ENCODE measurements at places on chromosomes 2 and 18. TPM values are rescaled to one million over a fixed set of nuclear protein-coding genes. Genes with fewer than 3 reads are reported as not detected.

DNA sequence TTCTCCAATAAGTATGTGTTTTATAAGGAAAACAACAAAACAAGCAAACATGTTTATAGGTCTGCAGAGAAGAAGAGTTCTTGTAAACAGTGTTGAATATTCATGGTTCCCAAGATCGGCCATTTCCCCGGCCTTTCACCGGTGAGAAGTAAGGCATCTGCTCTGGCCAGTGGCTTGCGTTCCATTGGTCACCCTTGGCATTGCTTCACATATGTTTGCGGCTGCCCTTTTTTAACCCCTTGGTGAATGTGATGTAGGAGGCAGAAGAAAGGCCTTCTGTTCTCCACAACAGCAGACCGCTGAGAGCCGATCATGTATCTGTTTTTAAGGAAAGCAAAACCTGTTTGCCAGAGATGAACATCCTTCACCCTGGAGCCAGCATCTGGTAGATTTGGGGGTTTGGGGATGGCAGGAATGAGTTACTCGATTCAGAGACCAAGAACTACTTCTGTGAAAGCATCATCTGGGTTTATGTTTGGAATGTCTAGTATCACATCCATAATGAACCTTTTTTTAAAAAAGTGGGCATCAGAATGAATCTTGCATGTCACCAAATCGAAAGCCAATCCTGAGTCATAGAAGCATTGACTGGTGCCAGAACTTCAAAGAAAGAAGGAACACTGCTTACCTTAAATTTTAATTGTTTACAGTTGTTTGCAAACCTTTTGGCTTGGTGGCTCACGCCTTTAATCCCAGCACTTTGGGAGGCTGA is 112.3 kb downstream of the AGAP1 start:
- no peak overlapping the region for H3K27ac ChIP-seq
- no peak for DNase-seq
- no peaks in the 10 kb centered on the region for H3K27me3 ChIP-seq

APCDD1 gene
- total RNA-seq = not detected

GRCh38 chr2:239574434-239575156 is 173.8 kb upstream of the HDAC4 start:
- no peak overlapping the region for H3K27ac ChIP-seq
- no peaks in the 10 kb centered on the region for H3K4me1 ChIP-seq
- peaks cover 2% of the 10 kb centered on the region for H3K27me3 ChIP-seq
- no peaks in the 10 kb centered on the region for H3K36me3 ChIP-seq
- DNase-seq = no peak

GRCh38 chr18:42339372-42339771 is 384.3 kb downstream of the PIK3C3 start:
- no peak overlapping the region for H3K4me3 ChIP-seq
- no peaks in the 10 kb centered on the region for H3K27me3 ChIP-seq
- no peak overlapping the region for H3K27ac ChIP-seq
- no peak for DNase-seq
- no peaks in the 10 kb centered on the region for H3K36me3 ChIP-seq

GRCh38 chr2:100513650-100514049 is 43.4 kb downstream of the NMS start:
- no peaks in the 10 kb centered on the region for H3K4me1 ChIP-seq
- H3K36me3 ChIP-seq = no peaks in the 10 kb centered on the region
- H3K27ac ChIP-seq = no peak overlapping the region
- DNase-seq = no peak

DNA sequence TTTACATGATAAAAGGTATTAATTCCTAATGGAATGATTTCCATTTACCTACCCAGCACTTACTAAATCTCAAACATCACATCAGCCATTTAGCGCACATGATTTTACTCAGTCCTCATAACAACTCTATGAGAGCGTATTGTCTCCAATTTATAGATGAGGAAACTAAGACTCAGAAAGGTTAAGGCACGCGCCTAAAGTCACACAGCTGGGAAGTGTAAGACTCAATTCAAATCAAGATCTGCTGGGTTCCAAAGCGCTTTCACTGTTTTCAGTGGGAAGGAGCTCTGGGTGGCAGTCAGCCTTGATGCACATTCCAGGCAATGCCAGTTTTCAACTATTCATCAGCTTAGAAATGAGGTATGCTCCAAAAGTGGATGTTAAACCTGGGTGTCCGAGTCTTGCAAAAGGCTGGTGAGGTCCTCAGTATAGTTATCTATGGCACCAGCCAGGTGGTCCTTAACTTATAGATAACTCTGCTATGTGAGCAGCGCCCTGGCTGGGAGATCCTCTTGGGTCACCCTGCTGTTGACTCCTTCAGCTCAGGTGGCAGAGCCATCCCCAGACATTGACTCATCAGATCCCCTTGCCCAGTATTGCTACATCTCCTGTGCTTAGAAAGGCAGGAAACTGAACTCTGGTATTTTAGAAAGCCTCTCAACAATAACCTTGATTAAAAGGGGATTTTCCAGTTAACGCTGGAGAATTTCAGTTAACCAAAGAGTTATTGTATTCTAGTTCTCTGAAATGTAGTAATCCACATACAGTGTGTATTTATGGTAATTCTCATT is 47.1 kb downstream of the SLC4A1AP start:
- H3K4me1 ChIP-seq = no peaks in the 10 kb centered on the region
- no peak overlapping the region for H3K27ac ChIP-seq
- H3K36me3 ChIP-seq = no peaks in the 10 kb centered on the region
- DNase-seq = no peak

PPP1CB gene
- total RNA-seq = 144 TPM

DNA sequence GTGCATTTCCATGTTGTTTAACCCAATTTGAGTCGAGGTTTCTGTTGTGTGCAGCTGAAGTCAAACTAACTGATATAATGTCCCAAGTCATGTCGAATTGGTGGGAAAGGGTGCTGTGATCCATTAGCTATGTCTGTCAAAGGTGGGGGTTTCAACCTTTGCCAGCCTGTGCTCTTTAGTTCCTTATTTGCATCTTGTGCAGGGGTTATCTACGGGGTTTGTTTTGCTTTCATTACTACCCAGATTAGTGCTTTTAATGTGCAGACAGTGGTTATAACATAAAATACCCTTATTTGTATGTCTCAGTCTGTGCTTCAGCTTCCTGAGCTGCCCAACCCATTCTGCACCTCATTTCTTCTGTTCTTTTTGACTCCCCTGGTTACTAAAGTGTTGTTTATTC is 271.9 kb upstream of the CXCR4 start:
- peaks cover 12% of the 10 kb centered on the region for H3K4me1 ChIP-seq
- no peaks in the 10 kb centered on the region for H3K36me3 ChIP-seq
- no peak for DNase-seq
- no peak overlapping the region for H3K27ac ChIP-seq
- no peak overlapping the region for H3K4me3 ChIP-seq
- H3K27me3 ChIP-seq = no peaks in the 10 kb centered on the region

ANKRD53 gene
- total RNA-seq = not detected

GRCh38 chr2:119008108-119008507 is 66.1 kb downstream of the MARCO start:
- H3K36me3 ChIP-seq = no peaks in the 10 kb centered on the region
- no peak overlapping the region for H3K27ac ChIP-seq
- DNase-seq = no peak
- no peaks in the 10 kb centered on the region for H3K4me1 ChIP-seq
- H3K4me3 ChIP-seq = no peak overlapping the region
- peaks cover 8% of the 10 kb centered on the region for H3K27me3 ChIP-seq

- no peak overlapping the region for H3K27ac ChIP-seq
- DNase-seq = no peak
- H3K27me3 ChIP-seq = no peaks in the 10 kb centered on the region
- H3K4me3 ChIP-seq = no peak overlapping the region
Observed at GRCh38 chr18:69358212-69358895, 42.3 kb upstream of the DOK6 start.

DNA sequence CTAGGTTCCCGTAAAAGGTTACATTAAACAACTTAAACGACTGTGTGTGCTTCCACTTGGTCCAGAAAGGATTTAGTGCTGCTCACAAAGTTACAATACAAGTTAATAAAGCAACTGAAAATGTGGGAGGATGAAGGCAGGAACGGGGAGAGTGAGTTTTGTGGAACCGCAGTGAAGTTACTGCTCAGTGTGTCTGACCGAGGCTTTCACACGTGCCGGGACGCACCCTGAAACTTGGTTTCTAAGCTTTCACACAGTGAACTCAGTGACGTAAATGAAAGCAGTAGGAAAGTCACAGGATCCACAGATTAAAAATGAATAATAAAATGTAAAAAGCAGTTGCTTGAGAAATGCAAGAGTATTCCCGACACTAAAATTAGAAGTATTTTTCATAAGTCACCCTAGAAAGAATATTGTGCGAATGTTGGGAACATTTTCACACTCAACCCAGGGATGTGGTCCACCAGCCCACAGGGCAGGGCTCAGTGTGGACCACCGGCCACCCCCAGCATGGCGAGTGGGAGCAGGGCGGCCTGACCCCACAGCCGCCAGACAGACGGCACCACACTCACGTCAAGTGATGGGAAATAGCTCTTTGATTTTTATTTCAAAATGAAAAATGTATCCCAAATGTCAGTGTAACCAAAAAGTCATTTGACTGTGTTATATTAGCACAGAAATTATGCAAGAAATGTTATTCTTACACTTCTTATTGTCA is 32.6 kb upstream of the CHMP1B start:
- no peaks in the 10 kb centered on the region for H3K36me3 ChIP-seq
- no peak overlapping the region for H3K27ac ChIP-seq
- no peak overlapping the region for H3K4me3 ChIP-seq
- no peaks in the 10 kb centered on the region for H3K27me3 ChIP-seq
- no peak for DNase-seq

ST6GAL2 gene
- total RNA-seq = not detected

DNA sequence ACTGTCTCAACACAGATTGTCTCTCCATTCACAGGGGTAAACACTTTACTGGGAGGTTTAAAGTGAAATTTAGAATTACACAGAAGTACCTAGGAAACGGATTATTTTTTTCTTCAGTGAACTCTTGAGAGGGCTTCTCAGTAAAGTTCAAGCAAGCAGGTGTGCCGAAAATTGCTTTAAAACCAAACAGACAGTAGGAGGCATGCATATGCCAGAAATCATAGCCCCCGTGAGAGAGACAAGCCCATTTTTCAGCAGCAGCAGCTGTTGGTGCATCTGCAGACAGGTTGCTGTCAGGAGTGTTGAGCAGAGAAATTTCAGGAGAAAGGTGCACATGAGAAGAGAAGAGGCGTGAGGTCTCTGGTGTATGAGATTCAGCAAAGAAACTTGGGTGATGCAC is 2115.5 kb upstream of the CELF4 start:
- no peaks in the 10 kb centered on the region for H3K4me1 ChIP-seq
- H3K4me3 ChIP-seq = no peak overlapping the region
- no peak for DNase-seq
- H3K27ac ChIP-seq = no peak overlapping the region
- H3K36me3 ChIP-seq = no peaks in the 10 kb centered on the region
- H3K27me3 ChIP-seq = no peaks in the 10 kb centered on the region

DNA sequence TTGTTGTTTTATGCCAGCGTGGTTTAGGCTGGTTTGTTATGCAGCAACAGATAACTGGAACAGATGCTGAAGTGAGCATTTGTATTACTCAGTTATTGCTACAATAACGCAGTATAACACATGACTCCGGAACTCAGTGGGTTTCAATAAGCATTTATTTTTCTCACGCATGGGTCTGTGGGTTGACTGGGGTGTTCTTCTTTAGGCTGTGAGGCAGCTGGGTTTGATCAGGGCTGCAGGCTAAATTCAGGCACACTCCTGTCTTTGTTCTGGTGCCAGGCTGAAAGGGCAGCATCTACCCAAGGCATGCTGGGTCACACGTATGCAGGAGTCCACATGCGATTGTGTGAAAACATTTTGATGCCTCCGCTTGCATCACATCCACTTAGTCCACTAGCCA is 3.8 kb upstream of the SLC1A4 start:
- peaks cover 39% of the 10 kb centered on the region for H3K4me1 ChIP-seq
- DNase-seq = peak; percentile 44
- H3K27me3 ChIP-seq = no peaks in the 10 kb centered on the region
- H3K36me3 ChIP-seq = no peaks in the 10 kb centered on the region

DNA sequence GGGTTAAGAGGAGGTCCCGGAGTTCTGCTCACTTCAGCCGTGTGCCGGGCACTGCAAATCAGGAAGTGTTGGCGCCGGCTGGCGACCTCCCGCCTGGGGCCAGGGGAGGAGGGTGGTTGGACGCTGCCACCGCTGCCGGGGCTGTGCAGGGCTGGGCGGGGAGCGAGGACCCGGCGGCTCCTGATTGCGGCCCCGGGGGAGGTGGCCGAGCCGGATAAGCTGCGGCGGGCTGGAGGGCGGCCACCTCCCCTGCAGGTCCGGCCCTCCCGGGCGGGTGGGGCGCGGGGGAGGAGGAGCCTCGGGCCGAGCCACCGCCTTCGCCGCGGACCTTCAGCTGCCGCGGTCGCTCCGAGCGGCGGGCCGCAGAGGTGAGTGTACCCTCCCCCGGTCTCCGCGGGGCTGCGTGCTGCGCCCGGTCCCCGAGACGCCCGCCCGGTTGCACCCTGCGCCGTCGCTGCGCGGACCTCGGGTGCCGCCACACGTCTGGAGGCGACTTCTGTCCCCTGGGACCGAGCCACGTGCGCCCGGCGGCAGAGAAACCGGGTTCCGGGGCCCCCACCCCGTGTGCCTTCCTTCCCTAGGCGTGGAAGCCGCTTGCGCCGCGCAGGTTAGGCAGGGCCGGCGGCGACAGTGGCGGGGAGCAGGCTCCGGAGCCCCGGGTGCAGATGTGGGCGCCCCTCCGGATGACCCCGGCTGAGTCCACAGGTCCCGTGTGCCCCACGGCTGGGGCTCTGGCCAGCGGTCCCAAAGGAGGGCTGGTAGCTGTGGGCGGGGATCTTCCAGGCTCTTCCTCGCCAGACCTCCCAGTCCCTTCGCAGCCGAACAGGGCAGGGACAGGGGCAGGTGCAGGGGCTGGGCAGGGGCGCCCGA is at the start of gene STEAP3:
TSS of gene STEAP3 (plus strand) at position 314 of the 870 bp plus-strand sequence. CDS start 7,179 bp downstream, outside the sequence.
- H3K4me1 ChIP-seq = peaks cover 3% of the 10 kb centered on the region
- no peaks in the 10 kb centered on the region for H3K27me3 ChIP-seq
- H3K36me3 ChIP-seq = no peaks in the 10 kb centered on the region

- no peaks in the 10 kb centered on the region for H3K36me3 ChIP-seq
- H3K27me3 ChIP-seq = no peaks in the 10 kb centered on the region
- H3K27ac ChIP-seq = no peak overlapping the region
- DNase-seq = no peak
- H3K4me3 ChIP-seq = no peak overlapping the region
Observed at GRCh38 chr2:96649342-96649741, 6.8 kb downstream of the FER1L5 start.

RAB31 gene
- 23.3 TPM for total RNA-seq

- H3K27ac ChIP-seq = peak overlapping the region; percentile 96
- peaks cover 14% of the 10 kb centered on the region for H3K4me1 ChIP-seq
- no peaks in the 10 kb centered on the region for H3K36me3 ChIP-seq
- peak; percentile 87 for DNase-seq
- no peaks in the 10 kb centered on the region for H3K27me3 ChIP-seq
- peak overlapping the region; percentile 76 for H3K4me3 ChIP-seq
Observed at GRCh38 chr2:213021971-213022899, 129.2 kb downstream of the IKZF2 start.

- H3K36me3 ChIP-seq = no peaks in the 10 kb centered on the region
- no peak overlapping the region for H3K27ac ChIP-seq
- H3K4me1 ChIP-seq = no peaks in the 10 kb centered on the region
- no peak overlapping the region for H3K4me3 ChIP-seq
Observed at GRCh38 chr2:163405298-163405697, 330.5 kb downstream of the FIGN start.

CXCR4 gene
- total RNA-seq = 45.9 TPM

GRCh38 chr2:20351555-20352229 is 1.0 kb upstream of the PUM2 start:
- no peaks in the 10 kb centered on the region for H3K27me3 ChIP-seq
- peak overlapping the region; percentile 66 for H3K4me3 ChIP-seq
- no peak for DNase-seq
- no peaks in the 10 kb centered on the region for H3K36me3 ChIP-seq

SEC11C gene
- 124 TPM for total RNA-seq

- 0 out of 2 replicates have a peak, but pooled peaks cover 6% of the 10 kb centered on the region for H3K27me3 ChIP-seq
- no peak overlapping the region for H3K27ac ChIP-seq
- no peak overlapping the region for H3K4me3 ChIP-seq
- no peak for DNase-seq
Observed at GRCh38 chr18:51433881-51434280, 236.4 kb upstream of the MEX3C start.

MALL gene
- 0.26 TPM for total RNA-seq
